ENCODE measurements at places on chromosomes 1 and 21.
A peak's percentile ranks its signal among the peaks of the same experiment; 100 is the strongest.

GRCh38 chr1:211352985-211353515 is 26.4 kb downstream of the TRAF5 start:
- peak; percentile 65 for DNase-seq

GRCh38 chr1:25619101-25619890 is 2.7 kb downstream of the MAN1C1 start:
- peak; percentile 62 for DNase-seq

DNA sequence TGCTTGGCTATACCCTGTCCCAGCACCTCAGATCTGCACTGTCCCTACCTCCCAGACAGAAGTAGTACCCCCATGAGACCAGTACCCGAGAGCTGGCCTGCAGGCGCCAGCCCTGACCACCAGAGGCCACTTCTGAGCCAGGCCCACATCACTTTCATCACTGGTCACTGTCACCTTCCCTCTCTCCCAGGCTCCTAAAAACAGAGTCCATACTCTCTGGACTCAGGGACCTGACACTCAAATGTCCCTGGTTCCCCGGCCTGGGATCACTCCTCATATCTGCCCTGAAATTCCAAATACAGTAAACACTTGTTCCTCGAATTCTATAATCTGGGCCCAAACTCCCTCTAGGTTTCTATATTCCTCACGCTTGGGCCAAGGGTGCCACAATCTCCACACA is 18.7 kb downstream of the TMEM53 start:
- no peak for DNase-seq

DNA sequence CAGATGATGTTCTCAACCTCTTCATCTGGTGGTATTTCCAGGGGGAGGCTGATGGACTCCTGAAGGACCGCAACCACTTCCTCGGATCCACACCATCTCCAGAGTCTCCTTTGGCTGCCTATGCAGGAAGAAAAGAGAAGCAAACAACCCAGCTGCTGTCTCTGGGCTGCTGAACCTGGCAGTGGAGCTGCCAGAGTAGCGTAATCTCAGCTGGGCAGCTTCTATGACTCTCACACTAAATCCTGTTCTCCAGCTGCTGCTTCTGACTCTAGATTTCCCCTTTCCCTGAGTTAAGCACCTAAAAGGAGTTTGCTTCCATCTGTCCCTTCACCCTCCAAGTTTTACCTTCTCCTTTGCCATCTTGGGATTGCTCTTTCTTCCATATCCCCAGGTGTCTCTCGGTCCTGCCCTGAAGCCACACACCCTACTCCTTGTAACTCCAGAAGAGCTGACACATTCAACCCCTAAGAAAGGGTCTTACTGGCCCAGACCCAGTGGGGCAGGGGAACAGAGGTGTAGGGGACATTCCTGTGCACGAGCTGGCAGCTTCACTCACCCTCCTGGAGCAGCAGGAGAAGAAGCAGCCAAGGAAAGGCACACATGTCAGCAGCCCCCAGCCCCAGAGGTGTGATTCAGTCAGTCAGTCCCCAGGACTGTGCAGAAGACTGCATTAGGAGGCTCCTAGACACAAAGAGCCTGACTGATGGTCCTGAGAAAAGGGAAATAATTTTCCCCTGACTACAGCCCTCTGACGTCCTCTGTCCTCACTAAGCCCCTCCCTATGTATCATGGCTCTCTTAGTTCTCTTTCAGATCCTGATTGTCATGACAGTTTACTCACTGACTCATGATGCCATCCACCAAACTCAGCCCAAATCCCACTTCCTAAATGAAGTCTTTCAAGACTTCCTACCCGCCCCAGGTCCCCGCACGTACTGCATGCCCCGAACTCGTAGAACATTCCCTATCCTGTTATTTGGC is at the start of gene SLAMF9:
Gene SLAMF9 (minus strand): TSS at position 702 of the 980 bp plus-strand sequence. CDS start 100 bp downstream, at position 602.
- peak; percentile 4 for DNase-seq

GRCh38 chr1:201755200-201755599 is 73.8 kb upstream of the IPO9 start:
- no peak for DNase-seq

GRCh38 chr1:51910221-51911000 is 31.9 kb upstream of the NRDC start:
- DNase-seq, result no peak

GRCh38 chr21:17159697-17160096 is 353.1 kb upstream of the CXADR start:
- no peak for DNase-seq

DNA sequence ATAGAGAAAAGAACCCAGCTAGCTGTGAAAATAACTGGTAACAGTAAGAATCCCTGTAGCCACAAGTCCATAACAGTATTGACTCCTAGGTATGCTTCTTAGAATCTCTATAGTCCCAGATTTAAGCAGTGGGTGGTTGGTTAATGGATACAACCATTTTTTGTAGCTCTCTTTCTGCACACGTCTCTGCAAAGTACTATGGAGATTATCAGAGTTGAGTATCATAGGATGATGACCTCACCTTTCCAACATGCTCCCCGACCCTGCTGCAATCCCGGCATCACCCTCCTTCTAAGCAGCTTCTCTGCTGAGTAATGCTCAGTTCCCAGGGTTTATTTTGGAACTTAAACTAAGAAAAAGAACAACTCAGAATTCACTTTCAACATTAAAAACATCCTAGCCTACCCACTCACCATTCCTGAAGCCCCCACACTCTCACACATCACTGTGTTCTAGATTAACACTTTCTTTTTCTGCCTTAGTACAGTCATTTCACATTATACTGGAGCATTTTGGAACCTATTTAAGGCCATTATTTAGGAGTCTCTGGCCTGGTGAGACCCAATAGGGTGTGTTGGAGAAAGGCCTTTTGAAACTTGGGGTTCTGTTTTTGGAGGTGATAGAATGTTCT is 2.7 kb downstream of the MLLT11 start:
- no peak for DNase-seq

DNA sequence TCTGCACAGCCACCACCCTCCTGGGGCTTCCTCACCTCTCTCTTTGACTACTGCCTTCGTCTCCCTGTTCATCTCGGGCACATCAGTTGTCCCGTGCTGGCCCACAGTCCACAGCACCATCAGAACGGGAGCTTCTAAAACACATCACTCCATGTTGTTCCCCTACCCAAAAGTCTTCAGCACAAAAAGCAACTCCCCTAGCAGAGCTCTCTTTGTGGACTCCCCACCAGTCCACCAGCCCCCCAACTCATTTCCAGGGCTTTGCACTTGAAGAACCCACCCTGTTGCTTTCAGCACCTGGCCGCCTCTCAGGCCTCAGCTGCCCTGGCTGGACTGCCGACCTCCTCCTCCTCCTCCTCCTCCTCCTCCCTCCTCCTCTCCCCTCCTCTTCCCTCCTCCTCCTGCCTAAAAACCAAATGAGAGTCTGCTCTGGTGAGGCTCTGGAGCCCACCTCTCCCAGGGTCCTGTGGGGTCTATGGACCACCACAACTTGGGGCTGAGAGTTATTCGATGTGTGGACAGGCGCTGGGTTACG is 251.2 kb upstream of the VAMP3 start:
- DNase-seq, result no peak

DNA sequence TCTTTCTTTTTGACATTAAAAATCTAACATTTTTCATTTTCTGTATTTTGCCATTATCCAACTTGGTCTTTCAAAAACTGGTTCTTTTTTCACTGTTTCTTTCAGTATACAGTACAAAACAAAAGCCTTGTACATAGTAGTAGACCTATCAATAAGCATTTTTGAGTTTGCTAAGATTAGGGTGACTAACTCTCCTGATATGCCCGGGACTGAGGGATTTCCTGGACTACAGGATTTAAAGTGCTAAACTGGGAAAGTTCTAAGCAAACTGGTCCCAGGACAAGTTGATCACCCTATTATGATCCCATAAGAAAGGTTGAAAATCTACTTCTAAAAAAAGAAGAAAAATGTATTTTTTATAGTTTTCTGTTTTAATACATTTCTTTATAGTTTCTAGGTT is 120.9 kb downstream of the USP25 start:
- no peak for DNase-seq

GRCh38 chr1:191589536-191589935 is 568.7 kb upstream of the RGS18 start:
- DNase-seq, result no peak

- DNase-seq, result no peak
Observed at GRCh38 chr1:82612986-82613385, 812.3 kb downstream of the ADGRL2 start.

DNA sequence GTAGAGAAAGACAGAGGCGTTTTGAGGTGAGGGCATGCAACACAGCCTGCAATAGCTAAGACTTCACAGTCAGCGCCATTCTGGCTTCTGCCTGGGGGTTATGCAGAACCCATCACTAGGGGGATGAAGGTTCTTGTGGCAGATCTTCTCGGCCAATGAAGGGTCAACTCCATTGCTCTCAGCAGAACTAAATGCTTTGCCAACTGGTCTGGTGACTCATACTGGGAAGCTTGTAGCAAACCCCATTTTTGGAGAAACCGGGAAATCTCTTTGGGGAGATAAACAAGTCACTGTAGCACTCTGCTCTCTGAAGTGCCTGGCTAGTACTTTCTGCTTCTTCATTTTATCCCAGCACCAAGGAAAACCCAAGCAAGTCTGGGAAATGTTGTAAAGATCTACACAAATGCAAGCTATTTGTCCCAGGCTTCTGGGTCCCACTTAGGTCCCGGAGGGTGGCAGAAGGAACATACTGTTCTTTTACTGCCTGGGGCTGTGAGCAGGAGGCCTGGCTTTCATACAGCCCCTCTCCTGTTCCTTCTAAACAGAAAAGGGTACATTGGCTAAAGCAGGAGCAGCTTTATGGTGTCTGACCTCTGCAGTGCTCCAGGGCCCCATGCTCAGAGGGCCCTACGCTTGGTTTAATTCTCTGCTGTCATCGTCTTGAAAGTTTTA is 28.8 kb downstream of the SHISA4 start:
- no peak for DNase-seq

DNA sequence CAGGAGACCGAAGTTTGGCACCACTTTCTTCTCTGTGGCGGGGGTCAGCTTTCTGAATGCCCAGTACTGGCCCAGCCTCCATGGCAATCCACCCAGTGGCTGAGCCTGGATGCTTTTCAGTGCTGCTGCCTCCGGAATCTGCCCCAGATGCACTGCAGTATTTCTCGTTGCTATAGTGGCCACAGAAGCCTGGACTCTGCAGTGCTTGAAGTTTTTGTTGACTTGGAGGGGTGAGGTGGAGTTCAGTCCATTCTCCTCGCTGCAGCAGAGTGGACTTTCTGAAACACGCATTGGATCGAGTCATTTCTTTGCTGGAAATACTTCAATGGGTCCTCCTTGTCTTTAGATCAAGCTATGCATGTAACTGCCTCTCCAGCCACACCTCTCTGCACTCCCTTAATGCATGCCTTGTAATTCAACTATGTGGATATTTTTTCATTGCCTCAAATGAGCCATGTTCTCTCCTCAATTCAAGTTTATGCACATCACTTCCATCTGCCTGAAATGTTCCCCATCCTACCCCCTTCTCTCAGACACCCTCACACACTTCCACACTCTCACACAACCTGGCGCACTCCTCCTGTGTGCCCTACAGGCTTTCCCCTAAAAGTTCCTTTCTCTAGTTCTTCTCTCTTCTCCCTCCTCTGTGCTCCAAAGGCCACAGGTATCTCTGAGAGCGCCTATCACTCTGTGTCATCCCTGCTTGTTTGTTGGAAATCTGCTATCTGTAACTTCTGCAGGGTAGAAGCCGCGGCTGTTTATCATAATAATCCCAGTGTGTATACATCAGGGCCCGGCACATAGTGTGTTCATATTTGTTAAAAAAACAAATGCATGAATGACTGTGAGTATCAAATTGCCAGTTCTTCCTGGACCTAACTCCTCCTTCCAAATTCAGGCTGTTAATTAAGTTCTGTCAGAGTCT is 16.5 kb downstream of the ADAM30 start:
- DNase-seq, result no peak

DNA sequence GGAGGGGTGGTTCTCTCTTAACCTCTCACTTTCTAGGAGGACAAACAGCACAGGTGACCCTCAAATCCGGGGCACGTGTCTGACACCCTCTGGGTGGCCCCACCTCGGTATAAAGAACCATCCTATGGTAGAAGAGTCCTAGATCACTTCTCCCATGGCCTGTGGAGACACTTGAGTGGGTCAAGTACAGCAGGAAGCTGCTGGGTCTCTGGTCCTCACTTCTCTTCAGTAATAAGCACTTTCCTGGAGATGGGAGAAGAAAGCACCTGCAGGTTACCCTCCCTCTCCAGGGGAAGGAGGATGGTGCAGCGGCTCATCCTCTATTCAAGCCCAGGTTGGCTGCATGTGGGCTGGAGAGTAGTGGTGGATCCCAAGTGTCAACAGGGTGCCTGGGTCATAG is 17.0 kb downstream of the S100A7 start:
- no peak for DNase-seq

GRCh38 chr1:61842036-61842435 is 99.8 kb downstream of the PATJ start:
- no peak for DNase-seq

DNA sequence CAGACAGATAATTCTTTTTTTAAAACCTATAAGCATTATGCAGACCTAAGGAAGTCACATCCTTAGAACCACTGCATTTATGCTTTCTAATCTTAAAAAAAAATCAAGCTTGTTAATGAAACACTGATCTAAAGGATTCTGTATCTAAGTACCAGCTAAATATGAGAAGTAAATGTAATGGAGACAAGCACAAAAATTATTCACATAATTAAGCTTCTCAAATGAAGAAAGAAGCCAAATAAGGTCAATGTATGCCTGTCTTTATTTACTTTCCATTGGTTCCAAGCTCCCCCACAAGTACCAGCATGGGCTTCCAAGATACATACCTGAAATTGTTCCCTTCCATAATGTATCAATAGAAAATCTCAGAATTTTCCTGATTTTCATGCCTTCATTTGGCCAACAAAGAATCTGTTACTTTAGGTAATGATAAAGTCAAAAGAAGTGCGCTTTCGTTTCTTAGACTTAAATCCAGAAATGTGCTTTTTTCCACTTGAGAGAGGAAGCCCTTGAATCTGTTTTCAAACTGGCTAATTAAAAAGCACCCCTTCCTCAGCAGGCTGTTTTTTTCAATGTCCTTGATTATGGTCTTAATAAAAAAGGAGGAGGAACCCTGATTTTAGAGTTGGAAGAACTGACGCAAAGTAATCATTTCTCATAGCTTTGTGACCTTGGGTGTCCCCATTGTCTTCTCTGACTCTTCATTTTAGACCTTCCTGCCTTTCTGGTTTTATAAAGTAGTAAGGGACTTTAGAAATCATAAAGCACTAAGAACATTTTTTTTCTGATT is 3.8 kb downstream of the RGS2 start:
- DNase-seq, result no peak

- no peak for DNase-seq
Observed at GRCh38 chr1:2970311-2971071, 50.8 kb upstream of the ACTRT2 start.

All from CD4-positive, alpha-beta T cell treated with Interleukin-17A for 1 hour (primary cell).